ENCODE measurements at places on chromosomes 12 and 14.

GRCh38 chr12:88546226-88546625 lies 34.0 kb downstream of the KITLG start:
- no peak for DNase-seq

DNA sequence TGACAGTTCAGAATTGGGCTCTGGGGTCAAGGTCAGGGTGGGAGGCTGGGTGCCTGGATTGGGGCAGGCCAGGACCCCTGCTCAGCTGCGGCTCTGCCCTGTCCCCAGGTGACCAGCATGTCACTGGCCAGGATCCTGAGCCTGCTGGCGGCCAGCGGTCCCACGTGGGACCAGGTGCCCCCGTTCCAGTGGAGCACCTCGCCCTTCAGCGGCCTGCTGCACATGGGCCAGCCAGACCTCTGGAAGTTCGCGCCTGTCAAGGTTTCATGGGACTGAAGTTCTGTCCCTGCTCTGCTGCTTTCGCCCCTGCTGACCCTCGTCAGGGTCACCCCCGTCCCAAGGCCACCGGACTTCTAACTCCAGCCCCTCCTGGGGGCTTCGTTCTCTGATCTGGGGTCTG lies 15.3 kb downstream of the SDS start:
- no peak for DNase-seq

- no peak for DNase-seq
These were observed 1.9 kb downstream of the RAD51AP1 start for GRCh38 chr12:4540638-4541037.

GRCh38 chr12:64688219-64688618 lies 71.0 kb downstream of the GNS start:
- no peak for DNase-seq

GRCh38 chr14:99123208-99123870 lies 148.7 kb downstream of the BCL11B start:
- no peak for DNase-seq

- no peak for DNase-seq
These were observed 35.2 kb downstream of the SLC8B1 start for GRCh38 chr12:113299619-113300237.

- DNase-seq, result no peak
These were observed 46.0 kb downstream of the DGLUCY start for GRCh38 chr14:91159906-91160305.

GRCh38 chr12:116498471-116498870 lies 60.7 kb upstream of the MAP1LC3B2 start:
- no peak for DNase-seq

DNA sequence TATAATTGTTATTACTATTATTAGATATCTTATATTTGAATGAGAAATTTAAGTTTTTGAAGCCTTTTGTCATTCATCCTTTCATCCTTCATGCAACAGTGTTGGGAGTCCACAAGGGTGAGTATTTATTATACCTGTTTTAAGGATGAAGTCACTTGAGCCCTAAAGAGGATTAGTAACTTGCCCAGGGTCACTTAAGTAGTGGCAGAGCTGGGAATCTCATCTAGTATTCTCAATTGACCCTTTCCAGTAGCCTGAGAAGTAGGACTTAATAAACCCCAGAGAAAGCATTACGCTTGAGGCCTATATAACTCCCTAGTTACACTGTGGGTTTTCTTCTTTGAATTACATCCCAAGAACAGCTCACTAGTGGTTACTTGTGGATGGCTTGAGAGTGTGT lies 119.8 kb downstream of the SRGAP1 start:
- DNase-seq, result no peak

DNA sequence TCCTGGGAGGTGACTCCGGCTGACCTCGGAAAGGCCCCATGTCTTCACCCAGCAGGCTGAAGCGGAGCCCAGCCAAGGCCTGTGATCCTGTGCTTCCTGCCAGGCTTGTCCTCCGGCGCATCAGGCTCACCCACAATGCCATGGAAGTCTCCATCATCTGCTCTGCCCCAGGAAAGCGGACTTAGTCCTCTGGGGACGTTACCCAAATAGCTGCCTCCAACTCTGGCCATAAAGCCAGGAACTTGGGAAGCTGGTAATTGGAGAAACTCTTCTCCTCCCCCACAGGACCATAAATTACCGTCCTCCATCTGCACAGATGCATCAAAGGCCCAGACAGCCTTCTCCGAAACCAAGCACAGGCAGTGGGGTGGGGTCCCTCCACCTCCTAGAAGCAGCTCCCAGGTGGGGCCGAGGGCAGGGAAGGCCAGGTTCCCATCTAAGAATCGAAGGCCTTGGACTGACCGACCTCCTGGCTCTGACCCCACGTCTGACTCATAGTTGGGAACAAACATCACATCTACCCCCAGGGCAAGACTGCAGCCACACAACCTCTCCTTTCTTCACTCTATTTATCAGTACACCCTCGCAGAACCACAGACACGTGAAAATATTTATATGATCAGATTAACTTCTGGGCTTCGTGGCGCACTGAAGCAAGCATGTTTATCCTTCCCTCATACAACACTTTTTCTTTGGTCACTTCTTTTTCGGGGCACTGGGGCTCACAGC lies 56.4 kb downstream of the PITPNM2 start:
- DNase-seq, result no peak

Data from T-helper 9 cell (primary cell).